MV-4-11 (cell line): ENCODE measurements at places on chromosomes 1 and 21.

DNA sequence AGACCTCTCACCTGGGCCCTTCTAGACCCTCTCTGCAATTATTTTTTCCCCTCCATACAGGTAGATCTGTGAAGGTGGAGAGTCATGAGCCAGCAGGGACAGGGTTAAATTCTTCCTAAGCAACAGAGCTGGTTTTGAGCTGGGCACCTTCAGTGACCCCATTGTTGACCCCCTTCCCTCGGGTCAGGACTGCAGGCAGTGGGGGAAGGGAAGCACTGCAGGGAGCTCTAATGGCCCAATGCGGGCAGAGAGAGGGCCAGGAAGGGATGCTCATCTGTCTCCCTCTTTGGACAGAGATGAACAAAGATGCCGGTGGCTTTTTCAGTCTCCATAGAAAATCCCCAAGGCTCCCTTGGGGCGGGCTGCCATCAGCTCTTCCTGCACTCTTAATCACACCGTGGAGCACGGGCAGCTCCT is 21.4 kb downstream of the SOX13 start:
- no peak for DNase-seq

- DNase-seq, result no peak
These were observed 48.1 kb upstream of the FOXO6 start for GRCh38 chr1:41312991-41313645.

DNA sequence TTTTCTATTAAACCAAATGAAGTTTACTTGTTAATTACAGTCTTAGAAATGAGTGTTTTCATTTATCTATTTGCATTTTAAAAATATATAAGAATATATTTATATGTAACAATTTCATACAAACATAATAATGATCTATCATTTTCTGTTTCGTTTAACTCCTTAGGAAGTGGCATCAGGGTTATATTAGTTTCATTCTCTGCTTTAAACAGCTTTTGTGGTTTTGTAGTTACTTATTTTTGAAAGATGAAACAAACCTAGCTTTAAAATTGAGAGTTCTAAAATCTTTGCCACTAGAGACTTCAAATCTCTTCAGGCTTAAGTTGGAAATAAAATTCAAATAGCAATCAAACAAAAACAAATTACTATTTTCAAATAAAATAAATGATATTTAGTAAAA is 2110.6 kb downstream of the MRPL39 start:
- no peak for DNase-seq

DNA sequence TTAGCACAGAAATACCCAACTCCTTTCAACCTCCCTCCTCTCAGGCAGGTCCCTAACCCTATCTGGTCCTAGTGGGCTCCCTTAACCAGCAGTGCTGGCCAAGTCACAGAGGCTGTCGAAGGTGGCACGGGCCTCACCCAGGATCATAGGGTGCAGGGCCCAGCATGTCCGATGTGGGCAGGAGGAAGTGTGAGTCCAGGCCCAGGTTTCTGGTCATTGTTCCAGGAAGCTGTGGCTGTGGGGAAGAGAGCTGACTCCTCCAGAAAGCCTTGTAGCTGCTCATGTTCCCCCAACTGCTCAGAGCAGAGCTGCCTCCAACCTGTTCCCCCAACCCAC is 2.4 kb downstream of the CCDC17 start:
- peak; percentile 57 for DNase-seq

DNA sequence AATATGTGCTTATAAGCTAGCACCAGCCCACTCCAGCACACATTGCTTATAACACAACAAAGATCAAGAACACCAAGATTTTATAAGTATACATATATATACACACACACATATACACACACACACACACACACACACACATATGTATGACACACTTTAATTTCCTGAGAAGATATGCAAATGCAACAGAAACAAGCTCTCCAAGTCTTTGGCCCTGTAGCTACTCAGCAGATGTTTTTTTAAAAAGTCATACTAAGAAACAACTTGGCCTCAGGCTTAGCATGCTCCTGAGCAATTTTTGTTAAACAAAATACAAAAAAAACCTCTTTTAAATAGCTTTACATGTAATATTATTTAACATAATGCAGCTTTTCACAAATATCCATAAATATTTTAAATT is 11.1 kb downstream of the TNFSF18 start:
- no peak for DNase-seq

- DNase-seq, result no peak
These were observed 53.3 kb upstream of the TSPAN2 start for GRCh38 chr1:115142616-115143015.

DNA sequence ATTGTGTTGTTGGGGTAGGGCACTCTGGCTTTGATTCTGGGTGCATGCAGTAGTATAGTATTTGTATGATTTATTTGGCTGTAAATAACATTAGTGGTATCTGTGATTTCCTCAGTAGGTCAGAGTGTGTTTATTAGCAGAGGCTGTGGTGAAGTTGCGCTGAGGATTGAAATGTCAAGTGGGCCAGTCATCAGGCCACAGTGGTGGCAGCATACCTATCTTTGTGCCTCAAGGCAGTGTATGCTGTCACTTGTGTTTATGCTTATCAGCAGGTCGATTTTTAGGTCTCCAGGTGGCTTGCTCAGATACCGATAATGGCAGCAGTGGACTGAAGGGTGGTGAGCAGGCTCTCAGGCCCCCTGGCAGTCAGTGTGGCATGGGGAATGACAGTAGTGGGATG is 11.3 kb downstream of the LY9 start:
- DNase-seq, result no peak
